GM03348 (cell line): ENCODE measurements at places on chromosomes 5 and 9.

DNA sequence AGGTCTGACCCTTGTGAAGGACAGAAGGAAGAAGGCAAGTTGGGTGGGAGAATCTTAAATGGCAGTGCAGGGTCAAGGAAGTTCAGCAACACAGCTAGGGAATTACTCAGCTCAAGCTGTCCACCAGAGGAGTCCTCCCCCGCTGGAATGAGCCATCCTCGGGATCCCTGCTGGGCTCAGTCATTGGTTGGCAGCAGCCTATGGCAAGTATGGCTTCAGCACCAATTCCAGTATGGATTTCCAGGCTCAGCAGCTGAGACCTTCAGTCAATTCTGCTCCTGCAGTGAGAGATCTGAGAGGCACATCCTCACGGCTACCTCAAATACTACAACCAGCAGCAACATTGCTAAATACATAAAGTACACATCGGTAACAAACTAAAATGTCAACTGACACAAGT is 280.6 kb upstream of the PIK3R1 start:
- no peak for DNase-seq

GRCh38 chr5:147836439-147836838 is 5.0 kb upstream of the SPINK1 start:
- DNase-seq, result no peak

DNA sequence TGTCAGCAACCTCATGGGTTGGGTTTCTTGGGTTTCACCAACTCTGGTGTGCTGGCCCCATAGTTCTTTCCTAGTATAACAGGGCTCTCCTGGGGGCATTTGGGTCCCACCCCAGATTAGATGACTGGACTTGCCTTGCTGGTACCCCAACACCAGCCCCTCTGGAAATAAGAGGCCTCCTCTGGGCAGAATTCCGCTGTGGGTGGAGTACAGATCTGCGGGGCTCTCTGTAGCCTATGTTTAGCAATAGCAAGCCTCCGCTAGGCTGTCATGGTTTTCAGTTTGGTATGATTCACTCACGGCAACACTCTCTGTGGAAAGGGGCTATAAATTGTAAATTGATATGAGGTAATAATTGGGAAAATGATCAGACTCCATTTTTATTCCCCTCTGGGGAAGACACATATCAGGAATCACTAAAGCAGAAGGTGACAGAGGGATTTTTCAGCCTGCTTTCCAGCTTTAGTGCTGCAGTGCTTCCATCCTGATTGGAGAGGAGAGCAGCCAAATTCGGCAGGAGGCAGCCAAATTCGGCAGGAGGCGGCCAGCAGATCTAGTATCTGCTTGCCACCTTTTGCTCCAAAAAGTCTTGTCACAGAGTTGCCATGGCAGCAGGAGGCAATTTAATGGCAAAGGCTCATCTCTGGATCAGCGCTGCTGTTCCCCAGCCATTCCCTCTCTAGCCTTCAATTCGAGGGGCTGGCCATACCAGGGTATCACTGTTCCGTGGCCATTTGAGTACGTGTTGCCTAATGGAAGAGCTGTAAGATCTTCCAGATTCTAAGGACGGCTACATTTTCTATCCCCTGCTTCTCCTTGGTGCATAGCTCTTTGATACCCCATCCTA is 84.6 kb downstream of the SLC44A1 start:
- DNase-seq, result peak; percentile 36

GRCh38 chr9:134624137-134624591 is 17.4 kb upstream of the COL5A1 start:
- DNase-seq, result no peak

- DNase-seq, result no peak
These were observed 84.6 kb downstream of the USP20 start for GRCh38 chr9:129919841-129920240.

DNA sequence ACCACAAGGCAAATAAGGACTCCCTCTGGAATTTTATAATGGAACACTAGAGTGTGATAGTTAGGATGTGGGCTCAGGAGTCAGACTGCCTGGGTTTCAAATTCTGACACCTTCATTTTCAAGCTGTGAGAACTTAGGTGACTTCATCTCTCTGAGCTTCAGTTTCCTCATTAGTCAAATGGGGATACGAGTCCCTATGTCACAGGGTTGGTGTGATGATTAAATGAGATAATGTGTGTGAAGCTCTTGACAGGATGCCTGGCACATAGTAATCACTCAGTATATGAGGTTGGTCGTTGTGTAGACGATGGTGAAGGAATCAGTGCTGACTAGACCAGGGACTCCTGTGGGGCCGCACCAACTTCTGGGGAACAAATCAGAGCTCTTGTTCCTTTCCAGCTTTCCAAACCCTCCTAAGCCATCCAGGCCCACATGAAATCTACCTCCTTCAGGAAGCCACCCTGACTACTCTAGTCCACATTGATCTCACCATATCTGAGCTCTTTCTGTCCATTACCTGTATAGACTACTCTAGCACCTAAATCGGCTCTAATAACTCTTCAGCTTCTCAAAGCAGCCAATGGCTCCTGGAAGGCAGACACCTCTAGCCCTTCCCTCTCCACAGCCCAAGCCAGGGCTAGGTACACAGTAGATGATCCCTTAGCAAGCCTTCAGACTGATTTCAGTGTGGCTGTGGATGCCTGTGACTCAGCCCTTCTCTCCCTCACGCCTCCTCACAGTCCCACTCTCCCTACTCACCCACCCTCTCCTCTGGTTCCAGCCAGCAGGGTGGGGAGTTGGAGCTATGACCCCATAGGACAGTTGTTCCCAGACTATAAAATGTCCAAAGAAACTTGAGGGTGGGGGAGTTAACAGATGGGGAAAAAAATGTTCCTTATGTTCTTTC is 2.5 kb upstream of the TCF7 start:
- DNase-seq, result peak; percentile 65

DNA sequence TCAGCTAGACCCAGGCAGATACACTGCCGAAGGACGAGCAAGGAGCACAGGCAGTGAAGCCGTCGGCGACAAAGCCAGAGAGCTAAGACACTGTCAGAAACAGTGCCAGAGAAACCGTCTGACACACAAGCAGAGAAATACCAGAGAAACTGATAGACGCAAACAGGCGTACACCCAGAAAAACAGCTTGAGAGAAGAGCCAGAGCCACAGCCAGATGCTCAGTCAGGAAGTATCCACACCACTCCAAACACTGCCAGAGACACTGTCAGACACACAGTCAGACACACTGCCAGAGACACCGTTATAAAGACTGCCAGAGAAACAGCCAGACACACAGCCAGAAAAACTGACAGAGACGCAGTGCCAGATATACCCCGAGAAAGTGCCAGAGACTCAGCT is 19.1 kb downstream of the CNTFR start:
- peak; percentile 31 for DNase-seq

DNA sequence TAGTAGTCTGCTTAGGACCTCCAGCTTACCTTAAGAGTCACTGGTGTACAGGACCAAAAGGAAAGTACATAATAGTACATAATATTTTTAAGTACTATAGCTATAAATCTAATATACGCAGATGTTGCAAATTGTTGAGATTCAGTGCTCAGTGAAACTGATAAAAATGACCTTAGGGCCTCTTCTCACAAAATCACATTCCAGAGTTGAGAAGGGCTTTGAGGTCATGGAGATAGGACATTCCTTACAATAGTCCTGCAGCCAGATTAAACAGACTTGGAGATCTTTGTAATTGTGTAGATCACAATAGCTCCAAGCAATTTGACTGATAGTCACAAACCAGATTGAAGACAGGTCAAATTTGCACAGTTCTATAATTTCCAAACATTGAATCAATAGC is 37.7 kb upstream of the PCSK1 start:
- no peak for DNase-seq

DNA sequence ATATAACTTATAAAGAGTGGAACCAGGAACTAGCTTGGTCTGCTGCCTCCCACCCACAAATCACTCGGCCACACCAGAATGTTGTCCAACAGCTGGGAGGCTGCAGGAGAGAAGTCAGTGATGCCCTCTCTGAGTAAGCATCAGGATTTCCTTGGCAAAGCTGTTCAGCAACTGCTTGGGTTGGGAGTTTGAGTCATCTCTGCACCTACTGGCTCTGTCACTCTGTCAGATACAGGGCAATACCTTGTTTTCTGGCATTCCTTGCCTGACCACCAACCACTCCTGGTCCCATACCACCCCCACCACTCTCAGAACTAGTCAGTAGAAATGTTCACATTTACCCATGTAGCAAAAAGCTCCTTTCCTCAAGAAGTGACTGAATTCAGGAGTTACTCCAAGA is 36.8 kb upstream of the GCNT4 start:
- DNase-seq, result no peak

DNA sequence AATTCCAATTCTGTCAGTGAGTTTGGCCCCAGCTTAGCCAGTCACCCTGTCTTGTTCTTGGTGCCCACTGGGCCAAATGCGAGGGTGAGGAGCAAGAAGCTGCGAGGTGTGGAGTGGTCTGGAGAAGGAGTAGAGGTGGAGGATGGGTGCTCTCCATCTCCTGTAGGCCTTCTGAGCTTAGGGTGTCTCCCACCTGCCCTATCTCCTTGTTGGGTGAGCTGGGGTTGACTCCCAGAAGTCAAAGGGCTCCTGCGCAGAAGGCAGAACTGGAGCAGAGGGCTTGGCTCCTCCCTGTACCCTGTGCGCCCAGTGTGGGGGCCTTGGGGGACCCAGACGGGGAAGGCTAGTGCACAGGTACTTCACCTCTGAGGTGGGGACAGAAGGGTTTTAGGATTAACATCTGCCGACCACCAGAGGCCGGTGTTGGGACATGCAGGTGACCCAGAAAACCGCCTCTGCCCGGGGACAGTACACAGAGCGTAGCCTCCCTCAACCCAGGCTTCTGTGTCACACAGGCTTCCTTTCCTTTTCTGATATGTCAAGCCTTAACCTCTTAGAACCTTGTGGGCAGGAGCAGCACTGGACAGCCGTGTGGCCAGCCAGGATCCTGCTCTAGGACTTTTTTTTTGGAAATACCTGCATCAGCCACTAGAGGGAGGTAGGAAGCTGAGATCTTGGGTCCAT is 16.9 kb downstream of the IL5 start:
- peak; percentile 79 for DNase-seq

DNA sequence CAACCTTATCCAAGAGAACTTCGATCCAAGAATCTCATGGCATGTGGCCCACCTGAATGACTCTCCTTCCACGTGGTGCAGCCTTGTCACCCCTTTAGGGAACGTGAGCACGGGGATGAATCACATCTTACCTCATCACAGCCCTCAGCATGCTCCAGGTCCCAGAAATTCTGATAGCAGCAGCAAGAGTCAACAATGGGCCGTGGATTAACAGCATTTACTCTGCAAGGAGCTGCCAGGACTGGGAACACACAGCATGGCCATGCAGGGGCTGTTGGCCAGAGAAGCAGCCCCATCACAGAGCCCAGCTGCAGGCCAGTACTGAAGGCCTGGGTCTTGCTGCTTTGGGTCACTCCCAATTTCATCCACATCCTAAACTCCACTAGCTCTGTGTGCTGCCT is 150.4 kb downstream of the C5orf15 start:
- no peak for DNase-seq

DNA sequence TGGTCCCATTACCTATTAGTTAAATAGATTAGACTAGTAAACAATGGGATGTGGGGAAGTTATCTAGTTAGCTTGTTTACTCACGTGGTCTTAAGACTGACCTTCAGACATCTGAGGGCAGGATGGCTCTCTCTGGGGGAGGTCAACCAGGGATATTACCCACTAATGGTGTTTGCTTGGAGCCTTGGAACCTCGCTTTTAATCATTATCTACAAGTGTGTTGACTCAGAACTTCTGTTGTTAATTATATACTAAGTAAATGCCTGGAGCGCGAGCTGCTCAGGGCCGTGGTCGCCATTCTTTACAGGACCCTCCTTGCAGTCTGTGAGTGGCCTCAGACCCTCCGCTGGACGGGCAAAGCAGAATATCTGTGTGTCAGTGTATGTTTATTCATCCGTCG is 48.5 kb upstream of the ZNF354A start:
- DNase-seq, result no peak

DNA sequence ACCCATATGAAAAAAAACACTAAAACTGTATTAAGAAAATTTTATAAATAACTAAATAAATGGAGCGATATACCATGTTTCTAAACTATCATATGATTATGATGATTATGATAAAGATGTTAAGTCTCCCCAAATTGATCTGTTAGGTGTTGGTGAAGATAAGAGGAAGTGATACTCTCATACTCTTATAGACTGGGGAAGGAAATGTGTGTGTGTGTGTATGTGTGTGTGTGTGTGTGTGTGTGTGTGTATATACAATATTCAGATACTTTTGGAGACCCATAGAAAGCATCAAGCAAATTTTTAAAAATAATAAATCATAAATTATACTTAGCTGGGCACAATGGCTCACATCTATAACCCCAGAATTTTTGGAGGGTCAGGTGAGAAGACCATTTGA is 62.9 kb downstream of the TMEM232 start:
- no peak for DNase-seq

GRCh38 chr5:141940695-141941271 is 17.1 kb downstream of the DELE1 start:
- DNase-seq, result peak; percentile 79

DNA sequence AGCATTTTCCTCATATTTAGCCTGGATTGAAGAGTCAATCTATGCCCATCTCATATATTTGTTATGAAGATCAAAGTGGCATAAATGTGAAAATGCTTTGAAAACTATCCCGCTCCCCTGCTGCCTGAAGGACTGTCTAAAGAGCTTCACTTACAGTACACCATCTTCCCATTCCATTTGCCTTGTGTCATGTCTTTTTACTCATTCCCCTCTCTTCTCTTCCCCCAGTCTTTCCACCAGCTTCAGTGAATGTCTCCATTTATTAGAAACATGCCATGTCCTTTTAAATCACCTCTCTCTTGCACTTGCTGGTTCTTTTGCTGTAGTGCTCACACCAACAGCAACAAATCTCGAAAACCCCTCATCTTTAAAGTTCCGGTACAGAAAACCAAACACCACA is 192.7 kb upstream of the SGCD start:
- DNase-seq, result no peak

- DNase-seq, result no peak
These were observed 259.9 kb downstream of the GADD45G start for GRCh38 chr9:89864731-89865130.

DNA sequence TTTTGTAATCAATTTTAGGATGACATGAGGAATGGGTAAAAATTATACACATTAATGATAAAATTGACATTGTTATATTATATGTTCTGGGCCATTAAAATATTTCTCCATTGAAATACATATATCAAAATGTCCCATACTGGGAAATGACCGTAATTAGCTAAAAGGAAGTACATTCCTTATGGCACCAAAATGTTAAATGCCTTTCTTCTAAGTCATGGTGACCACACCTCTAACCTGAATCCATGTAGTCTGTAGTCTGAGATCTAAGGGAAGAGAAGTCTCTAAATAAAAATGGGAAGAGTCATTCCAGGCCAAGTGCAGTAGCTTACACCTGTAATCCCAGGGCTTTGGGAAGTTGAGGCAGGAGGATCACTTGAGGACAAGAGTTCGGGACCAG is 10.0 kb upstream of the GDA start:
- DNase-seq, result no peak

DNA sequence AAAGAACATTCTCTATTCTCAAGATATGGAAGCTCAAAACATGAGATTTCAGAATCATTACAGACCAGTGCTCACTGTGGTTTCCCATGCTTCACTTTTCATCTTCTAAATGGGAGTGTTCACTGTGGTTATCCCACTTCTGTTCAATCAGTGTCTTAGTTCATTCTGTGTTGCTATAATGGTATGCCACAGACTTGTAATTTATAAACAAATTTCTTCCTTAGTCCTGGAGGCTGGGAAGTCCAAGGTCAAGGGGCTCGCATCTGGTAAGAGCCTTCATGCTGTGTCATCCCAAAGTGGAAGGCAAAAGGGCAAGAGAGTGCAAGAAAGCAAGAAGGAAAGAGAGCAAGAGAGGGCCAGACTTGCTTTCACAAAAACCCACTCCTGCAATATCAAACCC is 146.3 kb downstream of the TTC39B start:
- DNase-seq, result no peak

- DNase-seq, result no peak
These were observed 52.2 kb upstream of the EDIL3 start for GRCh38 chr5:84436866-84437265.
